Activated naive CD4-positive, alpha-beta T cell treated with anti-CD3 and anti-CD28 coated beads, Interleukin-2, amount 50 U/mL, for 72 hours (primary cell): ENCODE measurements at places on chromosomes 5 and 9. TPM values are rescaled to one million over a fixed set of nuclear protein-coding genes. Genes with fewer than 3 reads are reported as not detected.
A peak's percentile ranks its signal among the peaks of the same experiment; 100 is the strongest.

Gene RPL12
- total RNA-seq = 1,979 TPM

Gene TXNDC8
- not detected for total RNA-seq

Gene SHISAL2B
- not detected for total RNA-seq

Gene SAP30L
- total RNA-seq = 25.5 TPM

Gene FBXO10
- 1.3 TPM for total RNA-seq

Gene GFRA3
- total RNA-seq = 0.11 TPM

Gene C9orf153
- total RNA-seq = 0.39 TPM

Gene ACER2
- 4.3 TPM for total RNA-seq

Gene GBA2
- total RNA-seq = 57.6 TPM

Gene MZB1
- total RNA-seq = 14.2 TPM

Gene FOXI1
- not detected for total RNA-seq

Gene SPATA31D4
- total RNA-seq = not detected

GRCh38 chr5:172646716-172647285, 5.7 kb downstream of the NEURL1B start:
- no peak for DNase-seq

GRCh38 chr5:142032747-142033631, 20.2 kb upstream of the GNPDA1 start:
- DNase-seq = no peak

DNA sequence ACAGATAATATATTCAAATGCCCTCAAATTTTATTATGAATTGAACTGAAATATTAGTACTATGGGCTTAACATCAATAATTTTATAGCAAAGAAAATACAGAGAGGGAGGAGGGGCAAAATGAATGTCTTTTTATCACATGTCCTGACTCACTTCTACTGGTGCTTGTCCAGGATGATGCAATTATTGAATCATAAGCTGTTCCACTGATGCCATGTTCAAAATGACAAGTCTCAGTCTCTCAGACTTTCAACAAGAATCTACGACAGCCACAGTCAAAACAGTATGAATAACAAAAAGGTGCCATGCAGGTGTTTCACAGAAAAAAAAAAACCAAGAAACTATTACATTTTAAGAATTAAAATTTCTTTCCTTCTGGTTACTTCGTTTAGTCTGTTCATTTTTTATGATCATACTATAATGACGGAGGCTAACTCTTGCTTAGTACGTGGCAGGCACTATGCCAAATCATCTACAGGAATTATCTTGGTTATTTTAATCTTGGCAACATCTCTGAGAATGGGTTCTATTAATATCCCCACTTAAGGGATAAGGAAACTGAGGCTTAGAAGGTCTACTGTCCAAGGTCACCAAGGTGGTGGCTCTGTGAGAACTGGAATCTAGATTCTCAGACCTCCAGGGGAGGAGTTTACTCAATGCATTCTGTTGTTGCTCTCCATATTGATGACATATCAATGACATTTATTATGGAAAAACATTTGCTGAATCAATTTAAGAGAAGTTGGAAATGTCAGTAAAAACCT, 61.5 kb downstream of the NR3C1 start:
- DNase-seq = no peak

DNA sequence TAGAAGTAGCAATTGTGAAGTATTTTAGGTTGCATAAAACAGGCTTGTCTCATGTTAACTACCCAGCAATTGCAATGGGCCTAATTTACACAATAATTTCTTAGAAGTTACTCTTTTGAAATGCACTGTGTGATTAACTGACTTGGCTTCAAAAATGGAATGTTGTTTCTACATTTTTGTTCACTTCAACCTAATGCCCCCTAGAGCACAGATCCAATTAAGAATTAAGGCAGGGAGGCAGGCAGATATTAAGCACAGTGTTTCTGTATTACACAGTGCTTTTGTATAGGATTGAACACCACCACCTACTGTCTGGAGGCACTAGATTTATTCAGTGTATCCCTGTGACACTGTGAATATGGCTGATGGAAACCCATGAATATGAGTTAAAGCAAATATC, 302.1 kb downstream of the FBXL17 start:
- no peak for DNase-seq

DNA sequence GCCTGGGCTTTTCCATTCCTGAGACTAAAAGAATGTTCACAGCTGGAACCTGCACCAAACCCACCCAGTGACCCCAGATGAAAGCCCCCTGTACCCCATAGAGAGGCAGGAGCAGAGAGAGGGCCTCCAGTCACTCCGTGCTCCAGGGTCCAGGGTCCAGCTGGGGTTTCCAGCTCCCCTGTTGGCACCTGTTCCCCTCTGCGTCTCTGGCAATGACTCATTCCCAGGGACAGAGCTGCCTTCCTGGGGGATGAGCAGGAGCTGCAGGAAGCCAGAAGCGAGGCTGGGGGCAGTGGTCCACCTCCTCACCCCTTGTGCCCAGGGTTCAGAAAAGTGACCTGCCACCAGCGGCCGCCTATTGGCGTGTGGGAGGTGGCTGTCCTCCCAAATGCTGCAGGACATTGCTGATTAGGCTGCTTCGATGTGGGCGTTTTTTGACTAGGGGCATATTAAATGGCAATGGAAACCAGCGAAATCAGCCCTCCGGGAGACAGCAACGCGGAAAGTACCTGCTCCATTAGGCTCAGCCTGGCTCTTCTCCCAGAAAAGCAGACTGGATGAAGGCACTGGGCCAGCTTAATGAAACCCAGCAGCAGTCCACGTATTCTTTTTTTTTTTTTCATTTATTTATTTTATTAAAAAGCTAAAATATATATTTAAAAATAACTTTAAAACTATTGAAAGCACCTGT, 97.4 kb downstream of the DAP start:
- DNase-seq = peak; percentile 35

GRCh38 chr9:111691672-111692329, 30.4 kb downstream of the GNG10 start:
- DNase-seq = no peak

DNA sequence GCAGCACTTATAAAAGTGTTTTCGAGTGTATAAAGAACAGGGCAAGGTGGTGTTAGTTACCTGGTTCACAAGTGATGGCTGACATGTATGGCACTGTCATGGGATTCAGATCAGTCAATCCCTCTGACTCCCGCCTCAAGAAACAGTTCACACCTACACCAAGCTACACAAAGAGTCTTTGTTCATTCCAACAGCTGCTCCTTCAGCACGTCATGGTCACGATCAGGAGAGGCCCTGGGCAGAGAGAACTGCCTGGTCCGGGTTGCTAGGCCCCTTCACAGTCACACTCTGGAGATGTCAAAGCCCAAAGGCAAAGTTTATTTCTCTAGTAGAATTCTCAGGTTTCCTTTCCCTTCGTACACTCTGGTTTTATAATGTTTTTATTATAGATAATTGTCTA, 426.7 kb downstream of the ZSWIM6 start:
- DNase-seq = no peak

GRCh38 chr5:32233696-32234447, 59.8 kb upstream of the GOLPH3 start:
- DNase-seq = no peak

- DNase-seq = no peak
Observed at GRCh38 chr5:143373076-143373475, 30.4 kb downstream of the NR3C1 start.

- DNase-seq = no peak
Observed at GRCh38 chr9:101065930-101066329, 37.4 kb downstream of the PLPPR1 start.

- no peak for DNase-seq
Observed at GRCh38 chr5:127567026-127567768, 49.8 kb downstream of the PRRC1 start.

DNA sequence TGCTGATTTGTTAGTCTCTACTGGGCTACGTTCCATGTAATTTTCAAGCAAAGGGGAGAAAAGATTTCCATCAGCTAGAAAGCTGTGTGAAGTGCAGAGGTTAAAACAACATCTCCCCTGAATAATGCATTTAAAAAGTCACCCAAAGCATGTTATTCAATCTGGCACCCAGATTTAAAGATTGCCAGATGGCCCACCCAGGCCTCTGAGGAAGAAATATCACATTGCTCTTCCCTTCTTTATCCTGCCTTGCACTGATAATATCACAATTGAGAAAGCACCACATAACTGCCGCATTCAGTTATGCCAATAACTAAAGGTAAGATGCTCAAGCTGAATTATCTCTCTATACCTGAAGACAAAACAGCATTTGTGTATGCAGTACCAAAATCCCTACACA, 119.4 kb upstream of the PUM3 start:
- no peak for DNase-seq

DNA sequence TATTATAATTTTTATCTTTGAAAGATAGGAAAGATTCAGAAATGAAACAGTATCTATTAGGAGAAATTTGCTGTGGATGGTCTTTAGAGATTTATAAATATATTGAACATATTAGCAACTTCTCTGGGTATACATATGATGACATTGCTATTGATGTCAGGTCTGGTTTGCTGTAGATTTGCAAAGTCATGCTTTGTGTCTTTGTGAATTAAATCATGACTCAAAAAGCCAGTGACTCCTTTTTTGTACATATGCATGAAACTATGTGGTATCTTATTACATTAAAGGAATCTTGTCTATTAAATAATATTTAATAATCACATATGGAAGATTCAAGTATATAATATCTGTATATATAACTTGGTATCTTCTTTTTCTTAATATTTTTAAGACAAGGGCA, 141.9 kb downstream of the ST8SIA4 start:
- no peak for DNase-seq
